ENCODE measurements at places on chromosomes 3 and 15. TPM values are rescaled to one million over a fixed set of nuclear protein-coding genes. Genes with fewer than 3 reads are reported as not detected.

DNA sequence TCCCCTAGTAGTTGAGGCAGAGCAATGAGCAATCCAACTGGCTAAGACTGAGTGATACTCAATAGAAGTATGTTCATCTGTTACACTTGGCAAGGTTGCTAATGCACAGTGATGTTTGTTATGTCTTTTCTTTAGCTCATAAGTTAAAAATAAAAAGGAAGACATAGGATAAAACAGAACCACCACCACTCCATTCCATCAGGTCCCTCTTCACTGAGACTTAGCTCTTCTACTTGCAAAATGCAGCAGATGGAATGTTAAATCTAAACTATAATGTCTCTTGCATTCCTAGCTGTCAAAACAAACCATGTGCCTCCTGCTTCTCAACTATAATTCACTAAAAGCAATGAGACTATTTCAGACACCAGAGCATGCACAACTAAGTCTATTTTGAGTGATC lies 265.6 kb upstream of the UBE2E2 start:
- DNase-seq: no peak

- DNase-seq: peak; percentile 96
Observed at GRCh38 chr3:142976621-142977398, 13.3 kb upstream of the PAQR9 start.

P2RY12 gene
- not detected for total RNA-seq

- DNase-seq: peak; percentile 64
Observed at GRCh38 chr3:138347960-138348753, at the start of gene MRAS. Gene MRAS, plus strand, starts transcription at chr3:138348579. Its CDS starts 24,305 bp downstream, at chr3:138372884.

DNA sequence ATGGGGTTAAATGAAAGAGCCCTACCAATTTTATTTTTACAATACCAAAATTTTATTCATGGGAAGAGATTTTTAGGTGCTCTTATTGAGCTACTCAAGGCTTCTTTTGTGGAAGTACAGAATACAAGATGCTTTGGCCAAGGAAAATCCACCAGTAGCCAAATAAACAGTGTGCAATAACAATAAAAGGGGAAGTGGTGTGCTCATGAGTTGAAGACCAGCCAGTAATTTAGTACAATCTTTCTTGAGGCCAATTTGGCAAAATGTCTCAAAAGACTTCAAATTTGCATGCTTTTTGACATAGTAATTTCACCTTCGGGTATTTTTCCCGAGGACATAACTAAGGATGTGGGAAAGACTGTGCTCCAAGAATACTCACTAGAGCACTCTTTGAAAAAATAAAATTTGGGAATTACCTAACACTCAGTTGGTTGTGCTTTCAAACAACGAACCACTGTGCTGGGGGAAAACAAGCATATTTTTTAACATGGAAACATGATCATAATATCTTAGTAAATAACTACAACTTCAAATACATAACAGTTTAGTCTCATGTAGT lies 294.0 kb downstream of the DIPK2A start:
- no peak for DNase-seq

DNA sequence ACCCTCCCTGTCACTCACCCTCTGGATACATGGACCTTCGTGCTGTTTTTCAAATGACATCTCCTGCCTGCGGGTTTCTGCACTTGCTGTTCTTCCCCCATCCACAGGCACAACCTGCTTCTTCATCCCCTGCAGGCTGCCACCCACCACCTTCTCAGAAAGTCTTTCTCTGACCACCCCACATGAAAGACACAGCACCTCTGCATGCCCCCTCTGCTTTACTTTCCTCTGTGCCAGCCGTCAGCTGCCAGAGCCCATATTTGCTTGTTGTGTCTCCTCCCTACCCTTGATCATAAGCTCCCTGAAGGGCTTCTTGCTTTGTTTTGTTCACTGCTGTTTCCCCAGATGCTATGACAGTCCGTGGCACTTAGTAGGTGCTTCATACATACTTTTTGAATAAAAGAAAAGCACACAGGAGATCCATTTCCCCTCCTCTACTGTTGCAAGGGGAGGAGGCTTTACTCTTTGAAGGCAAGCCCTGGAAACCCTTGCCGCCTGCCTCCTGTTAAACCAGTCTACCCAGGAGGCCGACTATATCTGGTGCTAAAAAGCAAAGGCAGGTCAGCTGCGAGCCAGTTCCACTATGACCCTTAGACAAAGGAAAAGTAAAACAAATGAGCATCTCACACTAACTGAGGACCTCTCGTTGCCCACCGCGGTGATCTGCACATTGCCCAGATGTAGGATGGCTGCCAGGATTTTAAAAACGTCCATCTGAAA lies 31.9 kb downstream of the MYO5C start:
- no peak for DNase-seq

CHST13 gene
- total RNA-seq: 0.26 TPM

MINDY4B gene
- not detected for total RNA-seq

GRCh38 chr3:133162670-133163305 lies 124.6 kb downstream of the TMEM108 start:
- DNase-seq: no peak
